ENCODE measurements at places on chromosomes 11 and 22. TPM values are rescaled to one million over a fixed set of nuclear protein-coding genes. Genes with fewer than 3 reads are reported as not detected.

DNA sequence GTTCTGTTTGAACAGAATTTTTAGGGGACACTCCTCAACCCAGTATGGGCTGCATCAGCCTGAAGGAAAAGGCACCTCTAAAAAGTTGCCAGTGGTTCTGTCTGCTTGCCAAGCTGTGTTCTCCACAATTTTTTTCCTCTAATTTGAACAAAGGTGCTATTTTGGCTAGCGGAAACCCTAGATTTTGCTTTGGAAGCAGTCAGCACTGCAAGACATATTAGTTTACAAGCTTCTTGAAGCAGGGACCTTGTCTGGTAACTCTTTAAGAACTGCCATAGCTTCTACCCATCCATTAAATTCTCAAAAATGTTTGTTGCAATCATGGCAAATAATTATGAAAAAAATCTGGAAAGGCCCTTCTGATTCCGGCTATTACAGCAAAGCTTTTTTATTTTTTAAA lies 75.6 kb upstream of the HEPHL1 start:
- no peak for DNase-seq

GRCh38 chr11:2569731-2570210 lies 125.0 kb downstream of the KCNQ1 start:
- DNase-seq: no peak

Gene FOSL1
- polyA plus RNA-seq: not detected

Gene RIBC2
- polyA plus RNA-seq: not detected

Gene CCDC73
- polyA plus RNA-seq: not detected
